ENCODE measurements at places on chromosomes 11 and 22.

GRCh38 chr11:113647108-113647507 is 59.0 kb downstream of the TMPRSS5 start:
- no peak for DNase-seq

DNA sequence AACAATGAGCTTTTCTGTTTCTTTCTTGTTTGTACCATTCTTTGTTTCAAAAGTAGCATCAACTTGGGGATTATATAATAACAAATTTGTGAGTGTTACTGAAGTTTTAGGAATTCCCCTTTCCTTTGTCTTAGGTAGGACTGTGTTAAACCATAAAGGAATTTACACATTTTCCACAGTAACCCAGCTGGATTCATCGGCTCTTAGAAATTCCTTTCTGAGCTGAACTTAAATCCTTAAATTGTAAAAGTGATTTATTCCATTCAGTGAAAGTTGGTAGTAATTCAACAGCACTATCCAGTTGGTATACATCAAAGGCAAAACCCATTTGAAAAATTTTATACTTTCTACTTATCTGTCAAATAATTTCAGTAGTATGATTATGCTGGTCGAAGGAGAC is 11.8 kb downstream of the EMSY start:
- DNase-seq: no peak

GRCh38 chr11:15761235-15761634 is 595.1 kb downstream of the SOX6 start:
- no peak for DNase-seq

DNA sequence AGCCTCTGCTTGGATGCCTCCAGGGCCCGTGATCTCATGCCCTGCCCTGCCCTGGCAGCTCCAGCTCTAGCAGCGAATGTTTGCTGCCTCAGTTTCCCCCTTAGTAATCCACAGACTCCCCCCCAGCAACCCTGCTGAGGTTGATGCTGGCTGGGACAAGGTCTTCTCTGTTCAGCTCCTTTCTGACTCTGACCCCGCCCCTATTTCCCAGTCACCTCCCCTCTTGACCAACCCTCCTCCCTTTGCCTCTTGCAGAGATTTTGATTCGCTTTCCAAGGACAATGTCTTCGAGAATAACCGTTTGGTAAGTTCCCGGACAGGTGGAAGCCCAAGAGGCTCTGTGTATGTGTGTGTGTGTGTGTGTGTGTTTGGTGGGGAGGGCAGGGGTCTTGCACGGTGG is 5.6 kb downstream of the MICALL1 start:
- DNase-seq: no peak

DNA sequence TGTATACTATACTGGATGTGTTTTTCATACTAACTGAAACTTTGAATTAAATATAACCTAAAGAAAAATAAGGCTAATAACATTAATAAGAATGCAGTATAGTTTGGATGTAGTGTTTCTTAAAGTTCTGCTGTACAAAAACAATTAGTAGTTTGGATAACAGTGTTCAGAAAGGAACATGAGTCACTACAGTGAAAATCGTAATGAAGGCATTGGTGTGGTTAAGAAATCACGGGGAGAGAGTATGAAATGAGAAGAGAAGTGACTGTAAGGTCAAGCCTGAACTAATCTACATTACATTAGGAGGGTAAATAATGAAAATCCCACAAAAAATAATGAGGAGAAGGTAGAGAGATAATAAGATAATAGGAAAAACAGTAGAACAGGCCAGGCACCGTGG is 726.6 kb upstream of the ARHGAP42 start:
- DNase-seq: no peak

GRCh38 chr11:115503083-115503885 is 931 bp downstream of the CADM1 start:
- peak; percentile 93 for DNase-seq

GRCh38 chr11:24496386-24496735 is 492 bp upstream of the LUZP2 start:
- DNase-seq: no peak

- DNase-seq: peak; percentile 57
These were observed 321.0 kb downstream of the NTM start for GRCh38 chr11:131691181-131692041.

GRCh38 chr11:587978-588380 is 11.7 kb downstream of the PHRF1 start:
- no peak for DNase-seq

DNA sequence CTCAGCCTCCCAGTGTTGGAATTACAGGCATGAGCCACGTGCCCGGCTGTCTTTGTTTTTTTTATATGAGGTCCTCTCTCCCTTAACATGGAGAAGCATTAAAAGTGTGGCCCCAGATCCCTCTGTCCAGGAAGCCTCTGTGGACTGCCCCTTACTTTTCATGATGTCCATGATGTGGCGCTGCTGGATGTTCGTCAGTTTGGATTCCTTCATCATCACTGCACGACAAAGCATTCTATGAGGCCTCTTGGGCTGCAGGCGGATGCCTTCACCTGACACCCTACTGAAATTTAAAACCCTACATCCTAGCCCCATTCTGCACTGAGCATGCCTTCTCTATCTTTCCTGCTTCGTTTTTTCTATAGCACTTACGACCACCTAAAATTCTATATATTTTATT is 2.1 kb downstream of the C22orf23 start:
- no peak for DNase-seq

- DNase-seq: no peak
These were observed 3.4 kb downstream of the GNAZ start for GRCh38 chr22:23073526-23074229.

GRCh38 chr11:65204143-65204542 is 22.4 kb downstream of the CAPN1 start:
- DNase-seq: no peak

GRCh38 chr11:16280256-16280682 is 76.1 kb downstream of the SOX6 start:
- DNase-seq: no peak

DNA sequence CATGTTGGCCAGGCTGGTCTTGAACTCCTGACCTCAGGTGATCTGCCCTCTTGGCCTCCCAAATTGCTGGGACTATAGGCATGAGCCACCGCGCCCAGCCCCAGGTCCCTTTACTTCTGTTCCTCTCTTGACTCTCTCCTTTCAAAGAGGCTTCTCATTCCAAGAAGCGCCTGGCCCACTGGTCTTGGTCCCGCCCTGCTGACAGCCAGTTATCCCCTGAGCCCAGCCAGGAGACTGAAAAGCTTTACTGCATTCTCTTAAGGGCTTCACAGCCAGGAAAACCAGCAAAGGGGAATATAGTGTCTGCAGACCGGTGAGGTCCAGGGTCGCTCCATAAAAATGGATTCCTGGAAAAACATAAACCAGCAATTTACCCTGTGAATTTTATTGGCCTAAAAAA is 68.3 kb downstream of the NFAM1 start:
- DNase-seq: no peak

Data from NCI-H526 treated with DMSO at 0.1 percent for 48 hours (cell line).